HTR-8/SVneo (cell line): ENCODE measurements at places on chromosomes 7 and 10.
A peak's percentile ranks its signal among the peaks of the same experiment; 100 is the strongest.

DNA sequence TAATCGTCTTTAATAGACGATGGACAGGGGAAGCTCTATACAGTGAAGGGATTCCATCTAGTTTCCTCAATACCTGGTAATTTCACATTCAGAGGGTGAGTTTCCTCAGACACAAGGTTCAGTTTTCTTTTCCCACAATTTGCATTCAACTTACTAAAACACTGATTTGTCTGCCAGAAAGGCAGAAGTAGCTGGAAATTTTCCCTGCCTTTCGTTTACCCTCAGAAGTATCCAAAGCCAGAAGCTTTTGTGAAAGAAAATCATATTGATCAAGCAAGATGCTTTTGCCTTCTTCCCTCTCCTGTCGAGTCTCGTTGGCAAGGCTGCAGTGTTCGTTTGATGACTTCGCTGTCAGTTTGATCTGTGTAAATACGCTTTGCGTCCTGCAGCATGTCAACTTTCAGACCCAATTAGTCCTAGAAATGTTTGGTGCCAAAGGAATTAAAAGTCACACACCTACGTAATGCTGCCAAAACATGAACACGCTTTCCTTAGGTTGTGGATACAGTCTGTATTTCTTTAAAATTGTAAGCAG is 631.9 kb upstream of the FOXK1 start:
- DNase-seq: no peak

DNA sequence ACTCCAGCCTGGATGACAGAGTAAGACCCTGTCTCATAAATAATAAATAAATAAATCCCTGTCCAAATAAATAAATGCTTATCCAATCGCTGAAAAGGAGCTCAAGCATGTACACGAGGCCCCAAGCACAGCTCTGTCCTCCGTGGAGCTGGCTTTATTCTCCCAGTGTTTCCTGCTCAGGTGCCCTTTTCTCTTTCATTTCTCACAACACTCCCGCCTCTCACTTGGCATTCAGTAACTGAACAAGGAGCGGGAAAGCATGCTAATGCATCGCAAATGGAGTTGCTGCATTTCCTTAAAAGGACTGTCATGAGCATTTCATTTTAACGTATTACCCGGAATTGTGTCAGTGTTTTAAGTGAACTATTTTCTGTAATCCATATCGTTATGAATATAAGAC is 210.9 kb upstream of the C7orf33 start:
- DNase-seq: no peak

- DNase-seq: no peak
Observed at GRCh38 chr7:148811892-148812291, 72.2 kb downstream of the EZH2 start.

- peak; percentile 44 for DNase-seq
Observed at GRCh38 chr7:35424869-35425495, 171.1 kb upstream of the TBX20 start.

DNA sequence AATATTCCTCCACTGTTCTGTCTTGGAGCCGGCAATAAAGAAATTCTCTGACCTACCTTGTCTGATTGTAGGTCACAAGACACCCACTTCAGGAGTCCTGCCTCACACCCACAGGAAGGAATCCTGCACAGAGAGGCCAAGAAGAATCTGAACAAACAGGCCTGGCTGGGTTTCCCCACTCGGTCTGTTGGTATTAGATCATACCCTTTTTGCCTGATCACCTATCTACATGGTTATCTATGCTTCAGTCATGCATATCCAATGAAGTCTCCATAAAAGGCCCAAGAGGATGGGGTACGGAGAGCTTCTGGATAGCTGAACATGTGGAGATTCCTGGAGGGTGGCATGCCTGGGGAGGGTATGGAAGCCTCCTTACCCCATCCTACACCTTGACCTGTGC is 12.3 kb downstream of the OGDH start:
- DNase-seq: no peak

- DNase-seq: no peak
Observed at GRCh38 chr7:1020849-1021251, 23.5 kb upstream of the GPR146 start.

DNA sequence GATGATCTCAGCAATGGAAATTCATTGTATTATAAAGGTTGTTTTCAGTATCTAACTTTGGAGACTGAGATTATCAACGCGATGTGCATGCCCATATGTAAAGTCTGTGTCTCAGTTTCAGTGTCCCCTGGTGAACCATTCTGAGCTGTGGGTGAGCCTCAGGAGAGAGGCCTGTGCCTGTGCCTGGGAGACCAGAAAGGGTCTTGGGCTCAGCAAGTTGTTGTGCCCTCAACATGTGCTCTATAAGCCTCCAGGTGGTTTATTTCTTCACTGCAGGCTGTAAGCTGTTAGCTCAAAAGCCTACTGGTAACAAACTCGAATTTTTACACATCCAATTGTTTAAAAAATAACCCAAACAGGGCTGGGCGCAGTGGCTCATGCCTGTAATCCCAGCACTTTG is 151.9 kb downstream of the PKD1L1 start:
- no peak for DNase-seq

DNA sequence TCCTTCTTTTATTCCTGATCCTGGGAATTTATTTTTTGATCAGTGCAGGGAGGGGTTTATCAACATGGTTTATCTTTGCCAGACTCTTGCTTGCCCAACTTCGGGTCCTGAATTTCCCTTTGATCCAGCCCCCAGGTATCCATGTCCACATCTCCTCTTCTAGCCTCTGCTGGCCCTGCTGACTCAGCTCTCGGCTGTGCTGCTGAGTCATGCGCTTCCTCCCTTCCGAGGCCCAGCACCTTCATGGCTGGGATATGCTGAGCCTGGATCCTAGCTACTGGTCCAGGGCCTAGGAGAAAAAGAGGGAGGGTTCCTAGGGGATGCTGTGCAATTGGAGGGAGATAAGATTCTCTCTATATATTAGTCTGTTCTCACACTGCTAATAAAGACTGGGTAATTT is 380.7 kb upstream of the SHH start:
- DNase-seq: peak; percentile 5

GRCh38 chr7:33887266-33887975 is 17.9 kb upstream of the BMPER start:
- no peak for DNase-seq

DNA sequence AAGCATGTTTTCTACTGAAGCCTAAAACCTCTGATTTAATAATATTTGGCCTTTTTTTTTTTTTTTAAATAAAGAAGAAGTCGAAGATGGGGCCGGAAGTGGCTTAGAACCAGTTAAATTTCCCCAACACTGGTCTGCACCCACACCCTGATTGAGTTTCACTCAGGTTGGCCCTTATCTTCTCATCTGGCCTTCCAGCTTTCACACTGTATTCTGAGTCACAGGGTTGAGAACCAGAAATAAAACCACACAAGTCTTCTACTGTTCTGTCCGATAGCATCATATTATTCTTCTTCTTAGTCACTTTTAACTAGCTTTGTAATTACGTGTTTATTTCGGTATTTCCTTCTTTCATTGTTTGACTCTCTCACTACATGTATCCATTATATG is 9.9 kb downstream of the ZNF365 start:
- peak; percentile 46 for DNase-seq

- DNase-seq: no peak
Observed at GRCh38 chr7:35700865-35701264, 5.9 kb upstream of the HERPUD2 start.

DNA sequence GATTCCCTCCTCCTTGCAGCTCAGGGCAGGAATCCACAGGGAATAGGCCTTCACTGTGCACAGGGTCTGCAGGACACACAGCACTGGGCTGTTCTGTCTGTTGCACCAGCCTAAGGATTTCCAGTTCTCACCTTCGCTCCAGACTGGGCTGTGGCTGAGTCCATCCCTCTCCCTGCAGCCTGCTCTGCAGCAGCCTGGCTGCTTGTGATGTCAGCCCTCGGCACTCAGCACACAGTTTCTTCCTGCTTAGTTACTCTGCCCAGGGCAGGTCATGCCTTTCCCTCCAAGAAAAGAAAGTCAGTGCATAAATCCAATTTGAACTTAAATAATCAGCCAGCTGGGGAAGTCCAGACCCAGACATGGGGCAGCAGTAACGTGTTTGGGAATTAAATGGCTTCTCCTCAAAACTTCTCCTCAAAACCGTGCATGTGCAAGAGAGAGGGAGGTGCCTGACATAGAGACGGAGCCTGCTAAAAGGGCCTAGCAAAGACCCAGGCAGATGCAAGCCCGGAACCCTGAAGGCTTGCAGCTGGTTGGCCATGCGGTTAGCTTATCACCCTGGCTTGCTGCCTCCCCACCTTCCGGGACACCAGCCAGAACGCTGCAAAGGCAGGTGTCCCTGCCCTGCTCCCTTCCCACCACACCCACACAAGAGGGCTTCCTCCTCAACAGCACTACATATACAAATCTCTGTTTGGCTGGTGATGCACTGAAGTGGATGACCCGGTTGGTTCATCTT is 10.9 kb upstream of the GDF2 start:
- no peak for DNase-seq

- no peak for DNase-seq
Observed at GRCh38 chr10:57094083-57094482, 733.0 kb upstream of the ZWINT start.

DNA sequence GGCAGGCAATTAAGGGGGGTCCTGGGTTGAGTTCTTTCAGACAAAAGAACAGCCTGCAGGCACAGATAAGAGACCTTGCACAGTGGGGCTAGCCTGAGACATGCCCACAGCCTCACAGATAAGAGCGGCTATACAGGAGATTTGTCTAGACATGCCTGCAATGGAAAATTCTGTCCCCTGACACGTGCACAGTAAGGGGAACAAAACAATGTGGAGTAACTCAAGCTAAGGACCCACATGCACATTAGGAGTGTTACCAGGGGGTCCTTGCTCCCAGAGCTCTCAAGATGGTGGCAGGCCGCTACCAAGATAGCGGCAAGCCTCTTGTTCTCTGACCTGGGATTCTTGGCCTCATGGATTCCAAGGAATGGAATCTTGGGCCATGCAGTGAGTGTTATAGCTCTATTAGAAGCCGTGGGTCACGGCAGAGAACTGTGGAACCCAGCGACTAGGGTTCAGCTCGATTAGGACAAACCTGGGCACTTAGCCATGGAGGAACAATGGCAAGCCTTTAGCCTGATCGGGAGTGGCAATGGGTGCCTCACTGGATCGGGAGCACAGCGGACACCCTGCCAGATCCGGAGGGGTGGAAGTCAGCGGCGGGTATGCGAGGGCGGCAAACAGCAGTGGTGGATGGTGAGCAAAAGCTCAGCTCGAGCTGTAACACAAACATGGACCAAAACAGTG is 196.9 kb downstream of the CCSER2 start:
- DNase-seq: no peak

DNA sequence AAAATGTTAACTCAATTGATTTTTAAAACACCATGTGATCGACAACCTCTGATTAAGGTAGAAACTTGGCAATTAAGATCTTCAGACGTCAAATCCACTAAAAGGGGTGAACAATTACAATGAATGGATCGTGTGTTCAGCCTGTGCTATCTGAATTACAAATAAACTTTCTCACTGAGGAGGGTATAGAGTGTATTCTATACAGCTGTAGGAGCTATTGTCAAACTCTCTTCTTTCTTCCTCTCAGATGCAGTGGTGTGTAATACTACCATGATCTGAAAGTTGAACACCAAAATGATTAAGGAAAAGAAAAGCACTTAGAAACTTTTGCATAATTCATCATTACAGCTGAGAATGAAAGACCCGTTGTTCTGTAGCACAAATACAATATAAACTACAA is 32.2 kb upstream of the MACC1 start:
- no peak for DNase-seq

- DNase-seq: peak; percentile 41
Observed at GRCh38 chr10:15725603-15726002, 5.9 kb upstream of the ITGA8 start.

DNA sequence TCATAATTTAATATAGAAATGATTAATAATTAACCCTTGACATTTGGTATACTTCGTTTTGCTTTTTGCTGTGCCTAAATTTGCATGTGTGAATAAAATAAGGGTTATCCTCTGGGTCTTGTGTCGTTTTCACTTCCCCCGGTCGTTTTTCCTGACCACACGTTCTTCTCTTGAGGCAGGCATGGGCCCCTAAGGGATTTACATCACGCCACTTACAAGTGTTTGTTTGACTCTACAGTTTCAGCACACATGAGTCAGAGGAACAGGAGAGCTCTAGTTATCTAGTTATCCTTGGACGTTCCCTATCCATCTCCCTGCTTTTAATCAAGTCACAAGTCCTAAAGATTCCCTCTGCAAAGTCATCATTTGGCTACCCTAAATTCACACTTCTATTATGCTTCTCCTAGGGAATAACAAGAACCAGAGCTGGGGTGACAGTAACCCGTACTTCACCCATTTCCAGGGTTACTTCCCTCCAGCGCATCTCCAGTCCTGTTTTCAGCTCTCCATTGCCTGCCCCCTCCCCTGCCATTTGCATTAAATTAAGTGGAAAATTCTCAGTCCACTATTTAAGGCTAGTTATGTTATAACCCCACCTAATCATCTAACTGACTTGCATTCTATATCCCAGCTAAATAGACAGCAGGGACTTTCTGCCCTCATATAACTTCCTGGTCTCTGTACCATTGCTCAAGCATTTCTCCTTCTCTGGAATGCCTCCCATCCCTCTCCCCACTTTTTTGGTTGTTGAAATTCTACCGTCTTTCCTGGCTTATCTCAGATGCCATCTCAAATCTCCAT is 206.9 kb downstream of the PTEN start:
- no peak for DNase-seq

DNA sequence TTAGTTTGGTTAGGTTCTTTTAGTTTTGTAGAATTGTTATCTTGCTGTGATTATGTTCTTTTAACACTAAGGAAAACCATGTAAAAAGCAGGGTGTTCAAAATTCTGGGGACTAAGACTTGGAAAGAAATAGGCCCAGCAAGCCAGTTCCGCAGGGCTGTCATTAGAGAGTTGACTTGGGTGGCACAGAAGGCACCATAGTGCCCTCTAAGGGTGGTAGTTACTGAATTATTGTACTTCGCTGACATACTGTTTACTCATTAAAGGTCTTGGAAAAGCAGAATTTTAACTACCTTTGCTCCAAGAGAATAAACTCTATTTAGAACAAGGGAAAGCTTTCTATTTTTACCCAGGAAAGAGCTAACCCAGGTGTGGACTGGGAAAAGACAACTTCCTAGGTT is 86.5 kb downstream of the OTUD1 start:
- DNase-seq: peak; percentile 33
